ENCODE measurements at places on chromosomes 2 and 18. TPM values are rescaled to one million over a fixed set of nuclear protein-coding genes. Genes with fewer than 3 reads are reported as not detected.

The KCNG2 gene
- not detected for total RNA-seq

The C2orf66 gene
- total RNA-seq = not detected

The ST3GAL5 gene
- 16.1 TPM for total RNA-seq

The NGEF gene
- total RNA-seq = 0.28 TPM

The ALKAL2 gene
- total RNA-seq = 2.7 TPM

The CCDC102B gene
- total RNA-seq = 10.0 TPM

The NDUFAF7 gene
- 26.7 TPM for total RNA-seq

The ZNF396 gene
- total RNA-seq = 1.9 TPM

The DLX1 gene
- 0.55 TPM for total RNA-seq

The GAREM2 gene
- total RNA-seq = 1.1 TPM

The GNLY gene
- 1.6 TPM for total RNA-seq

The SPHKAP gene
- total RNA-seq = 0.33 TPM

The EFHD1 gene
- total RNA-seq = 8.7 TPM

The PASK gene
- total RNA-seq = 4.4 TPM

The SCN7A gene
- 142 TPM for total RNA-seq

The FBXO15 gene
- total RNA-seq = 2.2 TPM

The NTSR2 gene
- not detected for total RNA-seq

The EHD3 gene
- total RNA-seq = 2.3 TPM

The CPLX4 gene
- not detected for total RNA-seq

The FAM237A gene
- total RNA-seq = not detected

The GPC1 gene
- 7.2 TPM for total RNA-seq

The GRB14 gene
- total RNA-seq = 14.0 TPM

The TXNDC2 gene
- total RNA-seq = not detected

The CWC22 gene
- total RNA-seq = 24.6 TPM

The NOSTRIN gene
- total RNA-seq = 6.0 TPM

The DSG4 gene
- total RNA-seq = not detected

The ABCG5 gene
- total RNA-seq = not detected

The GCKR gene
- not detected for total RNA-seq

The TUBA4B gene
- not detected for total RNA-seq

The ADD2 gene
- 5.8 TPM for total RNA-seq

The GCG gene
- total RNA-seq = not detected

The MATN3 gene
- 0.54 TPM for total RNA-seq
